ENCODE measurements at places on chromosomes 4 and X.

DNA sequence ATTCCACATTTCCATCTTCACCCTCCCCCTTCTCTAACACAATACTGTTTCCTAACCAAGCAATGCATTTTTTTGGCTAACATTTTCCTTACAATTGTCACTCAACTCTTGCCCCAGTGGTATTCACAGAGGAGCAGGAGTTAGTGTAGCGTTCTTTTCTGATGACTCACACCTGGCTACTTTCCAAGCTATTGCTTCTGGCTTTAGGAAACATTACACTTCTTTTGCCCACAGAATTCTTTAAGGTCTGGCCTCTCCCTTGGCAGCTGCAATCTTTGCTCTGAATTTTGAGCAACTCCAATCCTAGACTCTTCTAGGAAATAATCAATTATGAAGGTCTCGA is 27.5 kb upstream of the PDGFC start:
- peak; percentile 93 for DNase-seq

- DNase-seq = no peak
Measured at GRCh38 chrX:7330556-7330955, 182.6 kb upstream of the PUDP start.

DNA sequence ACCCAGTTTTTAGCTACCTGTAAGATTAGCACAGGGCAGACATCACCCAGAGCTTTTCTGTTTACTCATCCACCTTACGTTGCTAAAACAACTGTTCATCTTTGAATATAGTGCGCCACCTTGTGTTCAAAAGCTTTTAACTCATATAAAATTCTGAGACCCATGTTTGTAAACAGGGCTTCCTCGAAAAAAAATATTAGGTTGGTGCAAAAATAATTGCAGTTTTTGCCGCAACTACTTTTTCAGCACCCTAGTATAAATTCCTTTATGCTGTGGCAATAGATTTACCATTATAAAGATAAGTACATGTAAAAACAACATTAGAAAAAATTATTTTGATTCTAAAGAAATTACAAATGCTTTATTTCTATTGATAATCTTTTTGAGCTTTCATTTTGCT is 147.9 kb downstream of the LRBA start:
- peak; percentile 46 for DNase-seq

- DNase-seq = no peak
Measured at GRCh38 chr4:7806338-7807090, 133.1 kb downstream of the AFAP1 start.

DNA sequence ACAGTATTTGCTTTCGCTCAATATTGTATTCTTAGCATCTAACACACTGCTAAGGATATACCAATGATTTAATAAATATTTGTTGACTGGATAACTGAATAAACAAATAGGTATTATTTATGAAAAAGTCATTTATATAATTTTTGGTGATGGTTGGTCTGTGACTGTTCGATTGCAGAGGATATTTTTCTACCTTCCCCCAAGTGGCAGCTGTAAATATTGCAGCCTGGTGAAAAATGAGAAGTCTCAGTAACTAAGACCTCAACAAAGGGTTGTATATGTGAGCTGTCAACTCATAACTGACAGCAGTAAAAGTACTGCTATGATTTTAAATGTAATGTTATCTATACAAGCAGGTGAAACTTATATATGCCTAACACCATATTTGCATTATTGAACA is 36.0 kb downstream of the HTR2C start:
- no peak for DNase-seq

DNA sequence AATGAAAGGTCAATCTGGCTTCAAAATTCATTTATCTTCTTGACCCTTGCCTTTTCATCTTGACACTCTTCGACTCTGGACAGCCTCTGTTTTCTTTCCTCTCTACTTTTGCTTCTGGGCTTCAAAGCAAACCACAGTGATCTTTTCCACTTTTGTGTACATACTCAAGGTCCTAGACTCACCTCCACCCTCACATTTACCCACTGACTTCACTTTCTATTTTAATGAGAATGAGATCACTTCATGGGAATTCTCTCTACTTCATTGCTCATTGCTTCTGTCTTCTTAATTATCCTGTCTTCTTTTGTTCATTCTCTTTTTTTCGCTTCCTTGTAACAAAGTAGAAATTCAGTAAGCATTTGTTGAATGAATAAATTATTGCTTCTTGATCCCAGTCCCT is 330.1 kb upstream of the HAND2 start:
- no peak for DNase-seq

DNA sequence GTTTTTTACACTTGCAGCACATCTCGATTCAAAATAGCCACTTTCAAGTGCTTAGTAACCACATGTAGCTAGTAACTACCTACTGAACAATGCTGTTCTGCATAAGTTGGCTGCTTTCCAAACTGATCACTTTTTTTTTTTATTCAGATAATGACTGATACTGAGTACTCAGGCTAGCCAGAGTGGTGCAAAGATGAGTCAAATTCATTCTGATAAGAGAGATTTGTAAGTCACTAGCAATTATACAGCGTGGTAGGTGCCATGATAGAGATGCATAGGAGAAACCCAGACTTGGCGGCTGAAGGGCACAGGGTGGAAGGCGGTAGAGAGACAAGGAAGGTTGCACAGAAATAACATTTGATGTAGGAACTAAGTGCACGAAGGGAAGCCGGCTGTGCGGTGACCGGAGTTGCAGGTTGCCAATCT is 357 bp upstream of the IGBP1 start:
- DNase-seq = no peak

DNA sequence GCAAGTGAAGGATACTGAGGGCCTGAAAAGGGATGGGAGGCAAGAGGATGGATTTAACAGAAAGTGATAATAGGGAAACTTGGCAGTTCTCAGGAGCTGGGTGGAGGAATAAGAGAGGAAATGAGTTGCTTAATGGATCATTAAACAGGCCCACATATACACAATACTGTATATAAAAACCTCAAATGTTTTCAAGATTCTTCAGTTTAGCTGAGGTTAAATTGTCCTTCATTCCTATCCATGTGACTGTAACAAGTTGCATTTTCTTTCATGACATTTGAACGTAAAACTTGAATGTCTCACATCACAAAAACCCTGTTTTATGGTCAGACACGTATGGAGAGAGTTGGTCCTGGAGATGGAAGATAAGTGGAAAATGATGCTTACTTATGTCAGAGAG is 76.5 kb upstream of the PLAC8 start:
- DNase-seq = peak; percentile 60

- peak; percentile 41 for DNase-seq
Measured at GRCh38 chrX:48508400-48509244, at the start of gene PORCN. Gene PORCN, plus strand, starts transcription at chrX:48508992. Its CDS starts 829 bp downstream, at chrX:48509821.

GRCh38 chr4:154936873-154937272 is 155.8 kb downstream of the RBM46 start:
- DNase-seq = no peak

DNA sequence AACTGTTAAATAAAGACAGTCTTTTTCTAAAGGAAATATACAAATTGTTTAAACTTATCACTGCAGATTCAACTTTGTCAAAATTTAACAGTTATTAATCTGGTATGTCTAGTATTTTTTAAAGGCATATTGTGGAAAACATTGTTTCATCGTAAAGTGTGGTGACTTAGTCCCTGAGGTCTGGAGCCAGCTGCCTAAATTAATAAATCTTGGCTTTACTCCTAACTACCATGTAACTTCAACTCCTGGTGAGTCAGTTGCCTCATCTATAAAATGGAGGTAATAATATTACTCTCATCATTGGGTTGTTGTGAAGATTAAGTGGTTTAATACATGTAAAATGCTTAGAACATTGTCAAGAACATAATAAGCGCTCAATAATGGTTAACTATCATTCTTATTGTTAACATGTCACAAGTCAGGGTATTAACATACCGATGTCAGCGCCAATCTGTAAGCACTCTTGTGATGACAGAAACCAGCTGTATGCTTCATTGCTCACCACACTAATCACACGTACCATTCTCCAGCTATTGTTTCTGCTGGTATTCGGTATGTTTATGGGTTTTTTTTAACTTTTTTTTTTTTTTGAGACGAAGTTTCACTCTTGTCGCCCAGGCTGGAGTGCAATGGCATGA is 14.1 kb upstream of the SMIM43 start:
- DNase-seq = no peak

DNA sequence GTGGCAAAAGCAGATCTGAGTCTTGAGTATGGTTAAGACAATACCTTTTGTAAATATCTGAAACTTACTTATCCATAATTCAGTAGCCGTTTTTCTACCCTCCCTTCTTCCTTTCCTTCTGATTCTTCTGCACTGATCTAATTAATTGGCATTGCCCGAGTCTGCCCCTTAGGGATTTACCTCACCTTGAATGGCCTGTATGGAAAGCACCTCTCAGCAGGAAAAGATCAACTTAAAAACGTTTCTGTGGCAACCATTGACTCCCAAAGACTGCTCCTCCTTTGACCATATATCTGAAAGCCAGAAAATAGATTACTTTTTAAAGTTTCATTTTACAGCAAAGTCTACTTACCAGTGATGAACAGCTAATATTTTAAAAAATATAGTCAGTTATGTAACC is 496.5 kb upstream of the LCORL start:
- DNase-seq = no peak

- no peak for DNase-seq
Measured at GRCh38 chr4:25190407-25190806, 30.2 kb upstream of the SEPSECS start.

- no peak for DNase-seq
Measured at GRCh38 chrX:9912351-9913145, 54.6 kb upstream of the CLDN34 start.

All from RCC 7860 (cell line).